CD4-positive, alpha-beta T cell treated with Interleukin-4 for 4 hours (primary cell): ENCODE measurements at places on chromosomes 16 and 17.

DNA sequence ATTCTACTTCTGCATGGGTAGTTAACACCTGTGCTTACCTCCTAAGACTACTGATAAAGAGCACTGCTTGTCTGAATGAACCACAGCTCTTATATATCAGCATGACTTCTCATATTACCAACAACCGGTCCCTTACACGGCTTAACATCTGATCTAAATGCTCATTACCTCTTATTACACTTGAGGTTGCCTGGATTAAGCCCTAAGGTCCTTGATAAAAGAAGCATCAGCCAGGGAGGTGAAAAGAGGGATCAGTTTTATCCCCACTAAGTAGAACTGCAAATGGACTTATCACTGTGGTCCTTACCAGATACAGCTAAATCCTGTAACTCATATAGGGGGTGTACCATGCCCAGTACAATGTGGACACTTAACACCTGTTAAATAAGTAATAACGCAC, 8.2 kb upstream of the RSKR start:
- DNase-seq = no peak

DNA sequence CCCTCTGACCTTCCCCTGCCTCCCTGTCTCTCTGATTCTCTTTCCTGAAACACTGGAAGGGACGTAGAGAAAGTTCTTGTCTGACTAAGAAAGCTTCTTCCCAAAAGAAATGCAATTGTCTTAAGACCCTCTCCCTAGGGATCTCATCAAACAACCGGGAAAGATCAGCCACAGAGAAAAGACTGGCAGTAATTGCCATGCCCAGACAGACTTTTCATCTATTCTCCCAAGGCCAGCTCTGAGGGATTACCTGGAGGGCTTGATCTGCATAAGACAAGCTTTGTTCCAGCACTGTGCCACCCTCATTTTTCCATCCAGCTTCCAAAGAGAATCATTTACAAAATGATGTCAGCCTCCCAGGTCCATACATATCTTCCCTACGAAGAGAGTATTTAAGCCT, 38.8 kb upstream of the HS3ST3A1 start:
- DNase-seq = no peak

GRCh38 chr17:55186937-55187770, 77.6 kb upstream of the HLF start:
- DNase-seq = no peak

- no peak for DNase-seq
These were observed 38.3 kb downstream of the SCPEP1 start for GRCh38 chr17:57016071-57016763.

GRCh38 chr17:82064433-82065192, 991 bp downstream of the DUS1L start:
- DNase-seq = no peak

DNA sequence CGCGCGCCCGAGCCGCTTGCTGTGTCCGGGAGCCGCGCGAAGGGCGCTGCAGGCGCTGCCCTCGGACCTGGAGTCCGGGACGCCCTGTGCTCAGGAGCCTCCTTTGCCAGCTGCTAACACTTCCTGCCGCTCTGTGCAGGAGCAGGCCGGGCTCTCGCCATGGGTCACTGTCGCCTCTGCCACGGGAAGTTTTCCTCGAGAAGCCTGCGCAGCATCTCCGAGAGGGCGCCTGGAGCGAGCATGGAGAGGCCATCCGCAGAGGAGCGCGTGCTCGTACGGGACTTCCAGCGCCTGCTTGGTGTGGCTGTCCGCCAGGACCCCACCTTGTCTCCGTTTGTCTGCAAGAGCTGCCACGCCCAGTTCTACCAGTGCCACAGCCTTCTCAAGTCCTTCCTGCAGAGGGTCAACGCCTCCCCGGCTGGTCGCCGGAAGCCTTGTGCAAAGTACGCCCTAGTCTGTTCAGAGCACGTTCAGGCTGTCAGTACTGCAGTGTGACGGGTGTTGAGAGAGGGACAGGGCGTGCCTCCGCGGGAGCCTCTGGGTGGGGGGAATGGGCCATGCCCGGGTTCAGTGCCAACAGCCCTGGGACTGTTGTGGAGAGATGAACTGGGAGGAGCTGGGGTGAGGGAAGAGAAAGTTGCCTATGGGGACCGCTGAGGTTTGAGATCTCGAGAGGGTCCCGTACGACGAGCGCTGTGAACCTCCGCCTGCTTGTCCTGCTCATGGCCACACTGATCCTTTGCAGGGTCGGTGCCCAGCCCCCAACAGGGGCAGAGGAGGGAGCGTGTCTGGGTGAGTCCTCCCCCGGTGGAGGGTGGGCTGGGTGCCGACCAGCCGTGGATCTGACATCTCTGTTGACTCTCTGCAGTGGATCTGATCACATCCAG, 1.3 kb downstream of the ZNF276 start:
- peak; percentile 91 for DNase-seq

- DNase-seq = no peak
These were observed 64.4 kb upstream of the TBX2 start for GRCh38 chr17:61335105-61335844.

- DNase-seq = no peak
These were observed 9.3 kb downstream of the ADCY7 start for GRCh38 chr16:50275428-50276325.
